ENCODE measurements at places on chromosomes 1 and 21. TPM values are rescaled to one million over a fixed set of nuclear protein-coding genes. Genes with fewer than 3 reads are reported as not detected.

The USH2A gene
- total RNA-seq = not detected

The RPE65 gene
- total RNA-seq = not detected

The FOXO6 gene
- total RNA-seq = not detected

The POU2F1 gene
- total RNA-seq = 3.6 TPM

The EPHB2 gene
- total RNA-seq = 15.1 TPM

The CD2 gene
- not detected for total RNA-seq

The UCHL5 gene
- total RNA-seq = 26.0 TPM

The GCSAML gene
- total RNA-seq = not detected

The ENO1 gene
- 2,967 TPM for total RNA-seq

The NR5A2 gene
- 0.24 TPM for total RNA-seq

The FNBP1L gene
- 43.6 TPM for total RNA-seq

The KCNA3 gene
- not detected for total RNA-seq

The OR2M3 gene
- not detected for total RNA-seq

The OR6F1 gene
- total RNA-seq = not detected

The EXO1 gene
- 0.64 TPM for total RNA-seq

The PIGV gene
- total RNA-seq = 16.1 TPM

The C1QC gene
- not detected for total RNA-seq

The CHD5 gene
- not detected for total RNA-seq

The FTCD gene
- total RNA-seq = not detected

The FAM72C gene
- total RNA-seq = under 0.01 TPM

The OR10J1 gene
- under 0.01 TPM for total RNA-seq

The GBP6 gene
- 38.6 TPM for total RNA-seq

The TCHH gene
- under 0.01 TPM for total RNA-seq
